ENCODE measurements at places on chromosomes 2 and 18.

- no peak for DNase-seq
Observed at GRCh38 chr18:59345556-59345955, 13.5 kb downstream of the LMAN1 start.

DNA sequence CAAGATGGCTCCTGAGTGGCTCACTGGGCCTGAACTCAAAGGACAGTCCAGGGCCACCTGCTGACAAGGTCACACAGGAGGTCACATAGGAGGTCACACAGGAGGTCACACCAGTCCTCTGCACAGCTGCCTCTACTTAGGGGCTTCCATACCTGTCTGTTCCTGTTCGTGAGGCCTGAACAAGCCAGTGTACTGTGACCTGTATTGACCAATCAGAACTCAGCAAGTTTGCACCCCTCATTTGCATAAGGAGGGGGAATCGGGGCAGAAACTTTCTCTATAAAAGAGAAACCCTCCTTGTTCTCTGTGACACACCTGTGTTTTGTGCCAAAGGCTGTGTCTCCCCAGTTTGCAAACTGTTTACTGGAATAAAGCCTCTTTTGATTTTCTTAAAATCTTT is 478.9 kb downstream of the EIPR1 start:
- DNase-seq, result no peak

DNA sequence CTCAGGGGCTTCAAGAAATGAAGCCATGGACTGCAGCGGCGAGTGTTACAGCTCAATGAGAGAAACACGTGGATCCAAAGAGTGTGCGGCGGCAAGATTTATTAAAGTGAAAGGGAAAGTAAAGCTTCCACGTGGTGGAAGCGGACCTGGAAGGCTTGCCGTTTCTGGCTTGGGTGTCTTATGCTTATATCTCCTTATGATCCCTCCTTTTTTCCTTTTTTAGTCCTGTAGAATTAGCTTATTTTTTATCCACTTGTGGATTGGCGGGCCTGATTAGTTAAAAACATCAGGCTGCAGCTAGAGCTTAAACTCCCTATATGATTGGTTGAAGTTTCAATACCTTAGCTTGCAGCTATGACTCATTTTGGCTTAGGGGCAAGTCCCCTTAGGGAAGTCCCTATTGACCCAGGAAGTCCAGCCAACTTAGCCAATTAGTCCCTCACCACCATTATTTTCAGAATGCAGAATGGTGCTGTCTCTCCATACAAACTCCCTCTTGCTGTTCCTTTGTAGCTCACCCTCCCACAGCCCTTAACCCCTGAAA is 11.6 kb upstream of the HNMT start:
- no peak for DNase-seq

DNA sequence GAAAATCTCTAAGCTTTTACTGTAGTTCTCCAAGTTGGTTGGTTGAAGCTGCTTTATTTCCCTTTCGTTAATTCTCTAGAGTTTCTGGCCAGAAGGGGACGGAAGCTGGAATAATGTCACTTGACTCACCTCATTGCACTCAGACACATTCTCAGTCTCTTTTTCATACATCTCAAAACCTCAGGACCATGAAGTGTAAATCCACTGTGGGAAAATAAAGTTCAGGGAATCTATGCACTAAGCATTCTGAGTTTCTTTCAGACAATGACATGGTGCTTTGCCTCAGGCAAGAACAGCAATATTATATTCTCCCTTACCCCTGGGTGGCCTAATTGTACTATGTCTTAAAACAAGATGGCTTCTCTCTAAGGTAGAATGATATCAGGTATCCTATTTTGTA is 167.8 kb downstream of the PRPF40A start:
- DNase-seq, result no peak

- no peak for DNase-seq
Observed at GRCh38 chr2:200810998-200811332, 745 bp upstream of the BZW1 start.

DNA sequence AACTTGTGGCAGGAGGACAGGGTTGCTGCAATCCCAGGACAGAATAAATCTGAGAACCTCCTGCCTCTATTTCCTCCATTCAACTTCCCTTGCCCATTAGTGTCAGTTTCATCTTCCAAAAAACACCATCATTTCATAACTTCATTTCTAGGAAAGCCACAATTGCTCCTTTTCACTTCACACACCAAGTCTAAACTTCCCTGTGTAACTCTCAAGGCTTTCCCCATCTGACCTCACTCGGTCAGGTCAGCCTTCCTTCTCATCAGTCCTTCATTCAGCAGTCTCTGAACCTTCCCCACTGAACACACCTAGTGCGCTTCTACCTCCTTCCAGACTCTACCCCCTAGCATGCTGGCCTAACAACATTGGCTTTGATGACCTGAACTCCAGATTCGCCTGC is 35.8 kb downstream of the TCF7L1 start:
- no peak for DNase-seq

DNA sequence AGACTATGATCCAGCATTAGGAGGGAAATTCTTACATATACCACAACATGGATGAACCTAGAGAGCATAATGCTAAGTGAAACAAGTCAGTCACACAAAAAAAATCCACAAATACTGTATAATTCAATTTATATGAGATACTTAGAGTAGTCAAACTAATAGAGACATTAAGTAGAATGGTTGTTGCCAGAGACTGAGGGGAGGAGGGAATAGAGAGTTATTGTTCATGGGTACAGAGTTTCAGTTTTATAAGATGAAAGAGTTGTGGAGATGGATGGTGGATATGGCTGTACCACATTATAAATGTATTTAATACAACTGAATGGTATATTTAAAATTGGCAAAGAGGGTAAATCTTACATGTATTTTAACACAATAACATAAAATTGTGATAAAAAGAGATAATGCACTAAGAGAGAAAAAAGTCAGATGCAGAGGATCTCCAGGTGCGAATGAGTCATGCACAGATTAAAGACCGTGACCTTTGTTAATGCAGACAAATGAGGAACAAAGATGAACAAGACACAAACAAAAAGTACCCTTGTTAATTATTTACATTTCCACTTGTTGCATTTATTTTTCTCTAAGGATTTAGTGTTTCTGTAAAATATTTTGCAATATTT is 541.7 kb upstream of the MEX3C start:
- DNase-seq, result no peak

GRCh38 chr2:29113891-29114321 is 1.3 kb upstream of the CLIP4 start:
- no peak for DNase-seq

- DNase-seq, result no peak
Observed at GRCh38 chr2:215693999-215694580, 258.2 kb upstream of the FN1 start.

GRCh38 chr2:187612857-187613256 is 58.6 kb upstream of the TFPI start:
- DNase-seq, result no peak

DNA sequence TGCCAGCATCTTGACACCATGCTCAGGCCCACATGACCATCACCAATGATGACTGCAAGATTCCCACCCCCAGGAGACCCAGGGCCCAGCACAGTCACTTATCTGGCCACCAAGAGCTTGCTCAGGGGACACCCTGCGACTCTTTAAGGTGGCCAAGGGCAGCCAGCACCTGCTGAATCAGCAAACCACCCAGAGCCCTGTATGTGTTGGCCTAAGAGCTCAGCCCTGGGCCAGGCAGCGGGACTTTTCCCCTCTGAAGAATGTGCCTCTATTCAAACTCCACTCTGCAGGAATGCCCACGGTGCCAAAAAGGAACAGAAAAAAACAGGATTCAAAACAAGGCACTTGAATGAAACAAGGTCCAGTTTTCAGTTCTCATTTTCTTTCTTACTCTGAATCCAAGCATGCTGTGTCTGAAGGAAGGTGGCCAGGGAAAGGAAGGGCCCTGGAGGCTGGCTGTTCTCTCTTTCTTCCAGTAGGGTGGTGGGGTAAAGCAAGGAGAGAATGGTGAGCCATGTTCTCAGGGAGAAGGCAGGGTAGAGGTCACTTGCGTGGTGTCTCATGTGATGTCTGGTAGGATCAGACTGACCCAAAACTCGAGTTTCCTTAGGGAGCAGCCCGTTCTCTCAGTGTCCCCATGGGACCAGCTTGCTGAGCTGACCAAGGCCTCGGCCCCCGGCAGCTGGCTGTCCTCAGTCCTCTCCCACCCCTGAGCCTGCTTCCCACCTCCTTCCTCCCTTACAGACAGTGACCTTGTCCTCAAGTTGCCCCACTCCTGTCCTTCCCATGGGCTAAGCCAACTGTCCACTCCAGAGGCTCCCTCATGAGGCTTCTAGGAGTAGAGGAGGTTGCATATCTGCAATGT is 150.0 kb downstream of the RNF152 start:
- no peak for DNase-seq

GRCh38 chr2:46552079-46552478 is 72.7 kb downstream of the TMEM247 start:
- DNase-seq, result no peak

All from naive thymus-derived CD4-positive, alpha-beta T cell (primary cell).